AG08396 (cell line): ENCODE measurements at places on chromosomes 2 and 18.
A peak's percentile ranks its signal among the peaks of the same experiment; 100 is the strongest.

DNA sequence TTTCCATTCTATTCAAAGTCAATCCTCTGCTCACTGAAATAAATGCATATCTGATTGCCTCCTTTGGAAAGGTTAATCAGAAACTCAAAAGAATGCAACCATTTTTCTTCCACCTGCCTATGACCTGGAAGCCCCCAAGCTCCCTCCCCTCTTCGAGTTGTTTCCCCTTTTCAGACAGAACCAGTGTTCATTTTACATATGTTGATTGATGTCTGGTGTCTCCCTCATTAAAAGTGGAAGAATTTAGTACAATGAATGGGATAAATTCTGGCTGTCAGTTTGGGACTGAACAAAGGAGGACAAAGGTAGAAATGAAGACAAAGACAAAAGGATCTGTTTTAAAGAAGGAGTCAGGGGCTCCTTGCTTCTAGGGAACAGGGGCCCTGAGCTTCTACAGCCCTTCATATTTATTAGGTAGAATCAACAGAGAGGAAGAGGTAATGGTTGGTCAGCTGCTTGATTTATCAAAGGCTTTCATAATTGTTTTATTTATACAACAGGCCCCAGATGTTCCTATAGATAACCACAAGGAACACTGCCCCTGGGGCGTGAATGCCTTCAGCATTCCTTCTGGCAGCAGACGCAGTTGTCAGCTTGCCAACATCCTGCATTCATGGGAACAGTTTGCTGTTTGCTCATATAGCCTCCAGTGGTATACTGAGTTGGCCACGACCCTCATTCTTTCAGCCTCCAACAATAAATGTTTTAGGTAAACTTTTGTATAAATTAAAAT is 949.8 kb upstream of the LRATD1 start:
- DNase-seq = no peak

DNA sequence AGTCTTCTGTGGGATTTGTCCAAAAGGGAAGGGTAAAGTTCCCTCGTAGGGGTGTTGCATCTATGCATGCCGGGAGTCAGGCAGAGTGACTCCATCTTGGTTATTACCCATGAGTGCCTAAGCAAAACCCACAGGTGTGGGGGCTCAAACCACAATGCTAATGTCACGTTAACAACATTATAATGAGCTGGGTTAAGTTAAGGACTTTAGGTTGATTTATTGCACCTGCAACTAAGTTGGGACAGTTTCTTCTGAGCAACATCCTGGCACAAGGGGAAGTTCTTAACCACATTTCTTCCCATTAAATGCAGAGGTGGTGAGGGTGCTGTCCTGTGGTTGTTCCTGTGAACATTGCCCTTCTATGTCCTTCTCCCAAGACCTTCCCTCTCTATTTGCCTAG is 1596.8 kb upstream of the SLC39A10 start:
- no peak for DNase-seq

DNA sequence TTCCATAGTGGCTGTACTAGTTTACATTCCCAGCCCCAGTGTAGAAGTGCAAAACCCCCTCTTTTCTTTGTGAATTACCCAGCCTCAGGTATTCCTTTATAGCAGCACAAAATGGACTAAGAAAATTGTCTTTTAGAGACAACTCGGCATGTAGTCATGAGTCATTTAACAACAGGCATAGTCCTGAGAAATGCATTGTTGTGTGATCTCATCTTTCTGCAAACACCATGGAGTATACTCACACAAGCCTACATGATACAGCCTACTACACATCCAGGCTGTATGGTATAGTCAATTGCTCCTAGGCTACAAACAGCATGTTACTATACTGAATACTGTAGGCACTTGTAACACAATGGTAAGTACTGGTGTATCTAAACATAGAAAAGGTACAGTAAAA is 44.4 kb upstream of the MBP start:
- DNase-seq = no peak

DNA sequence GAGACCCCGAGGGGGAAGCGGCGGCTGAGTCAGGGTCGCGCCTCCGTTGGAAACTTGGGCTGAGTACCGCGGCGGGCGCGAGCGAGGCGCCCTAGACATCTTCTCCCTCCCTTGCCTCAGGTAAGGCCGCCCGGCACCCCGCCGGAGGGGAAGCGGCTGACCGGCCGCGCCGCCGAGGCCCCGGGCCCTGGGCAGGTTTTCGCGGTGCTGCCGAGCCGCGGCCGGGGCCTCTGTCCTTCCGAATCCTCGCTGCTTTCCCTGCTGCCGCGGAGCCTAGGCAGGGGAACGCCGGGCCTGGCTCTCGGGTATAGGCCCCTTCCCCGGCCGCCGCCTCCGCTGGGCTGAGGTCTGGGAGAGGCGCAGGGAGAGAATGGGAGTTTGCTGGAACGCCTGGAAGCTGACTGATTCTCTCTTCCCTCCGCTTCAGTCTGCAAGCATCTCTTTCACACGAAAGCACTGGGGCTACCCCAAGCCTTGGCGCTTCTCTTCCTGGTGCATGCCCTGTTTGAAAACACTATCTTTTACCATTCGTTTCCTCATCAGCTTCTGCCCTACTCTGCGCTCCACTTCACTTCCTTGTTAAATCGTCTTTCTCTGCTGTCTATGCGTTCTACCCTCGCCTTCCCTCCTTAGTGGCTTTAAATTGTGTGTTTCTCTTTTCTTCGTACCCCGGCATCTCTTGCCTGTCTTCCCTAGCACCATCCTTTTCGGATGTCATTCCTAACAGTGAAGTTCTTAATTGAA is 652 bp downstream of the PPM1B start:
- DNase-seq = peak; percentile 26

DNA sequence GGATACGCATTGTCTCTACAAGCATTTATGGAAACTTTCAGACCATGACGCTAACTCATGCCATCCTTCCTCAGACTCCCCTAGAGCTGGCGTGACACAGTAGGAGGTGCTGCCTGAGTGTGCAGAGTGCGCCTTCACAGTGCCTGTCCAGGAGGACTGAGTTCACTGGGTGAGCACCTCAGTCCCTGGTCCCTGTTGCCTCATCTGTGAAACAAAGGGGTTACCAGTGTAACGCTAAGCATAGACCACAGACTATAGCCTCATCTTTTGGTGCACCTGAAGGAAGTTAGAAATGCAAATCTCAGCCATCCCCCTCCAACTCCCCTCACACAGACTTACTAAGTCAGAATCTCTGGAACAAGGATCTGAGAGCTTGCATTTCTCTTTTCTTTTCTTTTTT is 142.8 kb downstream of the TMEM17 start:
- DNase-seq = no peak

DNA sequence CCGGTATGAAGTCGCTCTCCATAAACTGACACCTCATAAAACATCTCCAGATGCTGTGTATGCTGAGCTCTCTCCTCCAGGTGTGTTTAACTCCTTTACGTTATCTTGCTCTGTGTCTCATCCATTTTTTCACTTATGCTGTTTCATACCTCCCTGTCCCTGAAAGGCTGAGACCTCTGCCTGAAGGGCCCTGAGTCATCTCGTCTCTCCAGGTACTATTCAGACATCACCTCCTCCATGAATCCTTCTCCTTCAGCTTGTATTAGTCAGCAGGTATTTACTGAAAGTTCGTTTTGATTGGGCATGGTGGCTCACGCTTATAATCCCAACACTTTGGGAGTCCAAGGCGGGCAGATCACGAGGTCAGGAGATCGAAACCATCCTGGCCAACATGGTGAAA is 244.5 kb upstream of the EPHA4 start:
- DNase-seq = no peak

- no peak for DNase-seq
Observed at GRCh38 chr18:37516361-37516853, 49.2 kb downstream of the CELF4 start.

- peak; percentile 12 for DNase-seq
Observed at GRCh38 chr2:97957432-97958183, 38.1 kb downstream of the TMEM131 start.

- no peak for DNase-seq
Observed at GRCh38 chr2:49260979-49261538, 106.7 kb upstream of the FSHR start.

- DNase-seq = no peak
Observed at GRCh38 chr2:203914546-203915182, 21.9 kb upstream of the ICOS start.

- DNase-seq = no peak
Observed at GRCh38 chr2:28688818-28689217, 62.8 kb upstream of the PPP1CB start.

DNA sequence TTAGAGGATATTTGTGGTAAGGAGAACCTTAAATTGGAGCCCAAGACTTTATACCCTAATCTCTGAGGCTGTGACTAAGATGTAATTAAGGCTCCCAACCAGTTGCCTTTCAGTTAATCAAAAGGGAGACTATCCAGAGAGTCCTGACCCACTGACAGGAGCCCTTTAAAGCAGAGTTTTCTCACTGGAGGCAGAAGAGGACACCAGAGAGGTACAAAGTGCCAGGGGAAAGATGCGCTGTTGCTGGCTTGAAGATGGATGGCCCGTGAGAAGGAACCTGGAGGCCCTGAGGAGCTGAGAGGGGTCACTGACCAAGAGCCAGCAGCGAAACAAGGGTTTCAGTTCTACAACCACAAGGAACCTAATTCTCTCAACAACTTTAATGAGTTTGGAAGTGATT is 137.3 kb downstream of the TMEM131 start:
- no peak for DNase-seq

DNA sequence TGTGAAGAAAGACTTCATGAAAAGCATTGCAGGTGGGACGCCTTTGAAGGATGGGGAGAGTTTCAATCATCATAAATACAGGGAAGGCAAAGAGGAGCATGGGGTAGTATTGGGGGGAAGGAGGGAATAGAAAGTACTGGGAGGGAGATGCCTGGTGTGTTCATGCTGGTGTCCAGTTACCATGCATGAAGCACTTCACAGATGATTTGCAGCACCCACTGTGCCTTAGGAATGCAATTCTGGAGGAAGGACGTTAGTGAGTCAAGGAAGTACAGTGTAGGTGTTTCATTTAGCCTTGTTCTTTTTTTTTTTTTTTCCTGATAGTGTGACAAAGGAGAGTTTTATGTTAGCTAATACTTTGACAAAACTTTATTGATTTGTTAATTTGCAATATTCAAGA is 36.8 kb downstream of the ADAM23 start:
- DNase-seq = no peak

DNA sequence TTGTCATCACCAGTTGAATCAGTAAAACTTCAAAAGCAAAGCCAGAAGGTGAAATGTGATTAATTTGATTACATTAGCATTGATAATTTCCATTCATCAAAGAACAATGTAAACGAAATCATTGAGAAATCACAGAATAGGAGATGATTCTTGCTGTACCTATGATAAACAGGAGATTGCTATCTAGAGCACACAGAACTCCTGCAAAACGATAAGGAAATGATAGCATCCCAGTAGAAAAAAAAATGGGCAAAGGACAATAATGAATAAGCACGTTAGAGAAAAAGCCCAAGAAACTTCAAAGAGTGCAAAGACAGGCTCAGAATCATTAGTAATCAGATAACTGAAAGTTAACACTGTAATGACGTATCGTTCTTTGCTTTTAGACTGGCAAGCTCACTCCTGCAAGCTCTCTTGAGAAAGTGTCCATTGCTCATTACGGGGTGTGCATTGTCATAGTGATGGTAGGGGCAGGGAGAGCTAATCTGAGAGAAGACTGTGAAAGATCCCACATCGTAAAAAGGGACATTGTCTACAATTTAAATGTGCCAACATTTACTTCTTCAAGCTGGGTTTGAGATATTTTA is 143.6 kb downstream of the SPP2 start:
- DNase-seq = no peak

DNA sequence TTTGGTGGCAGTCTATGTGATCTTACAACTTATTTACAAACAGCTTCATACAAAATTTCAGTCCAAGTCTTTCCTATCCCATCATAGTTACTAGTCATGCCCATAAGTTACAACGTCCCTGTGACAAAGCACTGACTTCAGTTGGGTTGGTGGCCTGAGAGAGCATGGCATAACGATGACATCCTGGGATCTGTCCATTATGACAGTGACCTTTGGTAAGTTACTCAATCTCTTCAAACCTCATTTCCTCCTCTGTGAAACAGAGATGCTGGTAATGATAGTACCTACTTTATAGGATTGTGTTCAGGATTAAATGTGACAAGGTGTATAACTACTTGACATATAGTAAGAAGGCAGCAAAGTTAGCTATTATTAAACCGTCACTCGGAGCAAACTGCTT is 55.4 kb upstream of the ATP5MC3 start:
- no peak for DNase-seq

GRCh38 chr2:68234405-68234804 is 17.9 kb downstream of the PPP3R1 start:
- DNase-seq = no peak

DNA sequence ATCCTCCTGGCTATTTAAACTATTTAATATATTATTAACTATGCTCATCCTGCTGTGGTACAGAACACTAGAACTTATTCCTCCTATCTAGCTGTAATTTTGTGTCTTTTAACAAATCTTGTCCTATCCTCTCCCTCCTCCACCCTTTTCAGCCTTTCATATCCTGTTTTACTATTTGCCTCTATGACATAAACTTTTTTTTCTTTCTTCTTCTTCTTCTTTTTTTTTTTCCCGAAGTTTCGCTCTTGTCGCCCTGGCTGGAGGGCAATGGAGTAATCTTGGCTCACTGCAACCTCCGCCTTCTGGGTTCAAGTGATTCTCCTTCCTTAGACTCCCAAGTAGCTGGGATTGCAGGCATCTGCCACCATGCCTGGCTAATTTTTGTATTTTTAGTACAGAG is 201.5 kb downstream of the LPIN1 start:
- DNase-seq = no peak

- peak; percentile 10 for DNase-seq
Observed at GRCh38 chr18:67731851-67732250, 215.3 kb upstream of the DSEL start.
